ENCODE measurements at places on chromosomes 7 and 10. TPM values are rescaled to one million over a fixed set of nuclear protein-coding genes. Genes with fewer than 3 reads are reported as not detected.
A peak's percentile ranks its signal among the peaks of the same experiment; 100 is the strongest.

DNA sequence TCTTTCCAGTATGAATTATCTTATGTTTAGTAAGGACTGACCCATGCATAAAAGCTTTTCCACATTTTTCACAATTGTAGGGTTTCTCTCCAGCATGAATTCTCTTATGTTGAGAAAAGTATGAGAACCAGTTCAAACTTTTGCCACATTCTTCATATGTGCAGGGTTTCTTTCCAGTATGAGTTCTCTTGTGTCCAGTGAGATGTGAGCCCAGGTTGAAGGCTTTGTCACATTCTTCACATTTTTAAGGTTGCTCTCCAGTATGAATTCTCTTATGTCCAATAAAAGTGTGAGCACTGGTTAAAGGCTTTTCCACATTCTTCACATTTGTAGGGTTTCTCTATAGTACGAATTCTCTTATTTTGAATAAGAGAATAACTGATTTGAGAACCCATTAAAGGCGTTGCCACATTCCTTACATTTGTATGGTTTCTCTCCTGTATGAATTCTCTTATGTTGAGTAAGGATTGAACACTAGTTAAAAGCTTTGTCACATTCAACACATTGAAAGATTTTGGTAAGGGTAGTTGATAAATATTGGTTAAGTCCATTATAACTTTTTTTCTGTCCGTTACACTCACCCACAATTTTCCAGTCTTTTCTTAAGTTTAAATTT is 911.0 kb upstream of the ZNF722 start:
- DNase-seq: no peak

GRCh38 chr10:47055386-47056246 is 144.4 kb downstream of the PTPN20 start:
- DNase-seq: peak; percentile 19

DNA sequence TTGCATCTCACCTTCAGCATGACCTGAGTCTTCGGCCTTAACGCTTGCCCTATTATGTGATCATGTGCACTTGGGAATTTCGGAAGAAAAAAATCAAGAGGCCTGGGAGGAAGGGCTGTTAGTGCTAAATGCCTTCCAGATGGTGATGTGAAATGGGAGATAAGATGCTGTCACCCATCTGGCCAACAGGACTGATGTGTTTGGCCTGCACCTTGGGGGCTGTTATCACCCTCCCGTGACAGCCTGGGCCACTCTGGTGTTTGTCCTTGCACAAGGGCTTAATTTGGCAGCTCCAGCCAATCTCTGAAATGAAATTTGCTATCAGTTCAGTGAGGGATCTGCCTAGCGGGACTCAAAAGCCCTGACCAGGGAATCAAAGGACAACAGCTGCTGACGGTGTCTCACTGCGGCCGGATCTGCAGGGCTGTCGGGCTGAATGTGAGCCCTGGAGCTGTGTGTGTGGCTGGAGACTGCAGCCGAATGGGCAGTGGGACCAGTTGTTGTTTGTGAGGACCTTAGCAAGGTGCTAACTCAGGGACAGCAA is 131.4 kb upstream of the BTBD16 start:
- no peak for DNase-seq

DNA sequence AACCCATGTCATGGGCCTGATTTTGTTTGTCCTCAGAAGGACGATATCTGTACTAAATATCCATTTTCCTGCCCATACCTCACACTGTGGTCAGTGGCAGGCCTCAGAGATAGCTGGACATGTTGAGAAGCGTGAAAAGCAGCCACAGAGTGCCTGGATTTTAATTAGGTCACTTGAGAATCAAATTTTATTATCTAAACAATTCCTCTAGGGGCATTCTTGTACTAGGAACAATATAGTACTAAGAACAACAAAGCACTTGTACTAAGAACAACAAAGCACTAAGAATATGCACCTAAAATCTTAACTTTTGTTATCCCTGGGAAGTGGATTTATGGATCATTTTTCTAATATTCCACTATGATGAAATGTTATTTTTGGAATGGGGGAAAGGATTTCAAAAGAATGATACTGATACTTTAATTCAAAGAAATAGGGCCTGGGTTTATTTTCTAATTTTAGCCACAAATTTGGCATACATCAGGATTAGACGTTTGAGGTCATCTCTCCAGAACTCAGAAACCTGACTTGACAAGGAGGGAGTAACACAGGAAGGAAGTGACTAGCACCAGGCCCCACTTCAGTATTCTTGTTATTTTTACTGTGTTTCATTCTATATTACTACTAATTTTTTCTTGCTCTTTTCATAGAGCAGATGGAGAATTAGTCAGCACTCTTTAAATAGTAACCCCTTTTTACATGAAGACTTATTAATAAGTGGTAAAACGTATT is 112.2 kb downstream of the EXOC4 start:
- DNase-seq: no peak

Gene TMEM120A
- total RNA-seq: 23.2 TPM

GRCh38 chr7:141949021-141949420 is 2.2 kb upstream of the CLEC5A start:
- no peak for DNase-seq
